ENCODE measurements at places on chromosomes 5 and 9.

DNA sequence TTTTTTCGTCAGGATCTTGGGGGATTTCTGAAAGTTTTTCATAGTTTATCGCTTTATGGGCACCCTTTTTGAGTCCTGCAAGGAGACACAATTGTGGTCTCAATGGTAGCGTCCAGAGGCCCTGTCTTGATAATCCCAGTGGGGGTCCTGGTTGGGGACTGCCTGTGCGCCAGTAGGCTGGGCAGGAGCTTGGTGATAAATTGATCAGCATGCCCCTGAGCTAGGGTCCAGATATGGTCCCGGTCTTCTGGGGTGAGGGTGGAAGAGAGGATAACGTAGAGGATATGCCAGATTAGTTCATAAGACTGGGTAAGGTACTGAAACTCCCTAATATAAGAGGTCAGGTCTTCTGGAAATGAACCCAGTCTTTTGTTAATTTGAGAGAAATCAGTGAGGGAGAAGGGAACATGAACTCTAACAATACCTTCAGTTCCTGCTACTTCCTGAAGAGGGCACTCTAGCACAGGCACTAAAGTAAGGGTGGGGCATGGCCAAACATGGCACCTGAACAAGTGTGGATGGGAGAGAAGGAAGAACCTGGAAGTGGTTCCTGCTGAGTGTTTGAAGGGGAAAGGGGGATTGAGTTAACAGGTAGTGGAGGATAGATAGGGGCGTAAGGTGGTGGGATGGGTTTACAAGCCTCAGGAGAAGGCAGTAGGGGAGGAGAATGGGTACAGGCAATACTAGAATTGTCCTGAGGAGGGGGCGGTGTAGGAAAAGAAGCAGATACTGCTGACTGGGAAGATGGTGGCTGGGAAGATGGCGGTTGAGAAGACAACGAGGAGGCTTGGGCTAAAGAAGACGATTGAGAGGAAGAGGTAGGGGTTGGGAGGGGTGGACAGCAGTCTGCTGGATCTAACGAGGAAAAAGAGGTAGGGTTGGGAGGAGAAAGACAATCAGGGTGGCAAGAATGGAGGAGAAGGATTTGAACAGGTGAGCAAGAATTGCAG is 33.8 kb upstream of the ANXA2R start:
- DNase-seq: peak; percentile 19

- no peak for DNase-seq
Measured at GRCh38 chr9:7287065-7287464, 512.5 kb downstream of the DMAC1 start.

- no peak for DNase-seq
Measured at GRCh38 chr5:61569353-61569752, 237.3 kb downstream of the ZSWIM6 start.

GRCh38 chr5:124789104-124789605 is 42.7 kb upstream of the ZNF608 start:
- DNase-seq: no peak

GRCh38 chr5:145062280-145063062 is 772.7 kb downstream of the PRELID2 start:
- no peak for DNase-seq

DNA sequence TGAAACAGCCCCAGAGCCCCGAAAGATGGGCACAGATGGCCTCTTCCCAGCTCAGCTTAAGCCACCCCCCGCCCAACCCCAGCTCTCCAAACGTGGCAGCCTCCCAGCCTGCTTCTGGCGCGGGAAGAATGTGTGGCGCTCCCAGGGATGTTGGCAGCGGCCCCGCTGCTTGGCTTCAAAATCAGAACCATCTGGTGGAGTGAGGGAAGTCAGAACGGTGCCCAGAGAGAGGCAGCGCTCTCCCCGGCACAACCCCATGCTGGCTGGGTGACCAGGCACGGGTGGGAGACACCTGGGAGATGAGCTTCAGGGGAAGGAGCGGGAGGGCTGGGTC is 72.7 kb upstream of the ORM1 start:
- no peak for DNase-seq

DNA sequence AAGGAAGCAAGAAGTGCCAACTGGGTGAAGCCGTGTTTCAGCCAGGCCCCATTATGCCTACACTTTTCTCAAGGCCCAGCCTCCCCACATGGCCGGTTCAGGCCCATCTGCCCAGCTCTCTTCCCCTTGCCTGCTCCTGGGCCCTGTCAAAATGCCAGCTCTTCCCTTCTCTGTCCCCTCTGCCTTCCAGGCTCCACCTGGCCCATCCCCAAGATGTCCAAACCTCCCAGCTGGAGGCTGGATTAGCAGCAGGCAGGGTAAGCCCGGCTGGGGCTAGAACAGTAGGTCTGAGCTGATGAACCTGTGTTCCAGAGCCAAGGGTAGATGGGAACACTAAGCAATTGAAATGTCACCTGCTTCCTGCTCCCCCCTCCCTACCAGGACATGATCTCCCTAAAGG is 64.1 kb upstream of the HSPA9 start:
- no peak for DNase-seq

DNA sequence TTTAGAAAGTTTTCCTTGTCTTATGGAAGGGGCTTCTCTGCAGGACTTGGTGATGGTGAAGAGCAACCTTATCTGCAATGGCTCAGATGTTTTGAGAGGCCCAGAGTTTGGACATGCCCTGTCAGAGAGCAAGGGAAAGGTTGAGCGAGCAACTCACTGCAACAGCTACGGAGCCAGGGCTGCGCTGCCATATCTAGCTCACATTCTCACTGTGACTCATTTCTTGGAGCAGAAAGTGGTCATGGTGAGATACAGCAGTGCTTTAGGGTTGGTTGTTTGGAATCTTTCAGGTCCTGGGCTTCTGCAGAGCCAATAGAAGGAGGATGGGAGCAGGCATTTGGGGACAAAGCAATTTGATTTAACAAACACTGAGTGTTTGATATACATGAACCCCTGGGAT is 12.3 kb downstream of the GLRA1 start:
- DNase-seq: no peak

DNA sequence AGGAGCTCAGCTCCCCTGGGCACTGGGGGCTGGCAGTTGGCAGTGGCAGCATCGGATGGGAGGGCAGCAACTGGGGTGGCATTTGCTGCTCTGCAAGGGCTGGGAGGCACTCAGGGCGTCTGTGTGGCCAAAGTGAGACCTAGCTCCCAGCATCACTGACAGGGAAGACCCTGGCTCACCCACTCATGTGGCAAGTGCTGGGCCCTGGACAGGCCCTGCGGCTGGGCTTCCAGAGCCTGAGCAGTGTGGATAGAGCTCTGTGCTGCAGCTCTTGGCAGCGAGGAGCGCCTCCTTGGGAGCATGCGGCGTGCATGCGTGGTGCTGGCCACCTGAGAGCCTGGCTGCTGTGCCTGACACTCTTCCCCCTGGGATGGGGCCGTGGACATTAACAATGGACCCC is 10.2 kb downstream of the CEP72 start:
- no peak for DNase-seq

DNA sequence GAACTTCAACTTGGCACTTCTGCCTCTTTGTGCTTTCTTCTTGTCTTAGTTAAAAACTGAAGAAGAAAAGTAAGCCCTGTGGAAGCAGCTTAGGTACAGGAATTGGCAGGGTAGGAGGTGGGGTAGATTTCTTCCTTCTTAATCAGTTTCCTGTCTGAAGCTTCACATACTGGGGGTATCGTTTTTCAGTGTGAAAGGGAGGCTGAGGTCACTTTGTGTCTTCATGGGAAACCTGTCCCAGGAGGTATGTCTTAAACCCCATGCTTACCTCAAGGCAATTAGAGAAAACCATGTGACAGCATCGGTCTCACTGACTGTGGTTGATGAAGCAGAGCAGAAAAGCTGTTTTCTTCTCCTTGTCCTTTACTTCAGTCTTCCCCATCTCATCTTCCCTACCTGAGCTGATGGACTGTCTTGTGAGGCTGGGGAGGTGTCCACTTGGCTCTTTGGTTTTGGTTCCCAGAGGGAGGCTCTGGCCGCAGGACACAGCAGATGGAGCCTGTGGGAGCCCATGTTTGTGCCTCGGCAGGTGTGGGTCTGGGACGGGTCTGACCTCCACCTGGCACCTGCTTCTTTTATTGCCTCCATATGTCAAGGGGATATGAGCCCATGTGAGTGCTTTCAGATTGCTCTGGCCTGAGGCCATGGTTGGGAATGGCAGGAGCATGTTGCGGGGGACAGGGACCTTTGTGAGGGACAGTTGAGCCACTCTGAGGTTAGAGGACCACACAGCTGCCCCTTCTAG is 47.0 kb downstream of the SH3GL2 start:
- DNase-seq: no peak

- no peak for DNase-seq
Measured at GRCh38 chr5:149485655-149486615, 65.3 kb downstream of the CSNK1A1 start.

- DNase-seq: no peak
Measured at GRCh38 chr9:107213561-107214028, 69.5 kb upstream of the RAD23B start.

DNA sequence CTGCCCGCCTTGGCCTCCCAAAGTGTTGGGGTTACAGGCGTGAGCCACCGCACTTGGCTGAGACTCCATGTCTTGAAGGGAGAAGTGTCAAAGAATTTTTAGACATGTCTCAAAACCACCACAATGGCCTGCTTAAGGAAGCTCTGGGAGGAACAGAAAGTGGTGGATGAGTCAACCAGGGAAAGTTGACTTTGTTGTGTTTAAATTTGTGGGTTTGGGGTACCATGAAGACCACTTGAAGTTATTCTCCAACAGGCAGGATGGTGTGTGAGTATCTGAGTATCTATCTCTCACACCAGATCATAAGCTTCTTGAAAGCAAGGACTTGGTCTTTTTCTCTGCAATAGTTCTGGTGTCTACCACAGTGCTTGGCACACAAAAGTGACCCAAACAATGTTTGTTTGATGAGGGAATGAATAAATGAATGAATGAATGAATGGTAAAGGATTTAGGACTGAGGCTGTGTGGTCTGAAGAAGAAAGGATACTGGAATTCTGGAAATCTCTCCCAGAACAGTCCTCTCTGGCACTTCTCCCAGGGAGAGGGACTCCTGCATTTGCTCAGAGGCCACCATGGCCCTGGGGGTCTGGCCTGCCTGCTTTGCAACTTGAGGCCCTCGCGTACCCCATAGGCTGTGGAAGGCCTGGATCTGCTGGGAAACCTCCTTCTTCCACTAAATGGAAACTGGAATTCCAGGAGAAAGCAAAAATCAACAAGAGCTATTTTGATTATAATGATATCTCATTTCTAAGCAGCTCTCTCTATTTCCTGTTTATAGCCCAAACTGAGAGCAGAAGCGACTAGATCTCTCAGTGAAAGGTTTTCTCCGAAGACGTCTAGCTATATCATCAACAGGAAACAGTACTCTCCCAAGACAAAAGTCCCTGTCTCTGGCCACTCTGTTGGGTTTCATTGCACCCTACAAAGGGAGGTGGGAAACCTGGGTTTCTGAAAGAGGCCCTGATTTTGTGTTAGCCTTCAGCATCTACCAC is 187.9 kb downstream of the PALM2AKAP2 start:
- no peak for DNase-seq

GRCh38 chr5:61637566-61637965 is 305.5 kb downstream of the ZSWIM6 start:
- no peak for DNase-seq

DNA sequence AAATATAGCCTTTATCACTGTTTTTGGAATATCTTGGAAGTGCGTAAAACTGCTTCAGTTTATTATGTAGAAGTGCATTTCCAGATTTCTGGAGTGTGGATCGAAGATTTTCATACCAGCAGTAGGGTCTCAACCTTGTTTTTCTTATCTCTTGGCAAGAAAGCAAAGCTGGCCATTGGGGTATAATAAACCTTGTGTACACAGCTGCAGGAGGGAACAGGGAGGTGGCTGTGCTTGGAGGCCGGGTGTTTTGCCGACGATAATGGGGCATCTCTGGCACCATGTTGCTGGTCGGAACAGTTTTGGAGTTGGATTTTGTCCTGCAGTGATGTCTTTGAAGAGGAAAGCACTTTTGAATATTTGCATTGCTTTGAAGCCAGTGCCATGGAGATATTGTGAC is 308.8 kb upstream of the DMRT1 start:
- DNase-seq: no peak

DNA sequence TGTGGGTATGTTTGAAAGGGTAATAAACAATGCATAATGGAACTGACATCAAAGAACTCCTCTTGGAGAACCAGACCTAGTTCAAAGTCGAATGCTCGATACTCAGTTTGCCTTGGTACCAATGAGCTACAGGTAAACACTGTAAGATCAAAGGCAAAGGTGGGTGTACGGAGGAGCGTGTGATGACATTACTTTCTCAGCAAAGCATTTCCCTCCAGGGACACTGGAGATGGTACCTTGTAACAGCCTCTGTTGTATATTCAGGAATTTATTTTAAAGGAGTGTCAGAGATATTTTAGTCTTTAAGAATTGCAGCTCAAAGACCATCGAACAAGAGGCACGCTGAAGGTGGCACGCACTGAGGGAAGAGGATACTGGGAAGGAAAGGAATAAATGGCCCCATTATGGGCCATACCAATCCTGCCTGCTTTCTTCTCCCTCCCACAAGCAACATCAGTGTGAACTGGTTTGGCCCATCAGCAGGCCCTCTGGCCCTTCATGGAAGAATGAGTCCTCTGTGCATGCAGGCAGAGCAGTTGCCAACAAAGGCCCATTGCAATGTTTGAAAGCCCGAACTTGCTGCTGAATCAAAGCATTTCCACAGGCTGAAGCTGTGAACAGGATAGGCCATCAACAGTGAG is 410.2 kb downstream of the ACTL7B start:
- no peak for DNase-seq

DNA sequence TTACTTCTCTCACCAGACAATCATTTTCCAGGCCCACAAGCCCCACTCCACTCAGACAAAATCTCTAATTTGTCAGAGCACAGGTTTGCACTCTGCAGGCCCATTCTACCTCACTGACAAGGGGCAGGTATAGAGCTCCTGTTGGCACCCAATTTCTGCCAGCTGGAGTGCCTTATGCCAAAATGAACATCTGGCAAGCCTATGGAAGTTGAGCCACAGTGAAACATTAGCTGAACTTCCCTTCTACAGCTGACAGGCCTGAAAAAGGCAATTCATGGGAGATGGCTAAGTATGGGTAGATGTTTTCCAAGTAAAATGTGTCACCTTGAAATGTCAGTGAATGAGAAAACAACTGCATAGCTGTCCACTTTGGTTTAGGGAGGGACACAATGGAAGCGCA is 87.0 kb downstream of the SPOCK1 start:
- DNase-seq: no peak

- DNase-seq: no peak
Measured at GRCh38 chr5:40137223-40137622, 542.5 kb upstream of the PTGER4 start.

- no peak for DNase-seq
Measured at GRCh38 chr5:171745602-171746001, 40.0 kb upstream of the SMIM23 start.

- no peak for DNase-seq
Measured at GRCh38 chr5:169458221-169458620, 125.4 kb upstream of the SPDL1 start.

- no peak for DNase-seq
Measured at GRCh38 chr5:571791-572190, 40.3 kb upstream of the CEP72 start.

- no peak for DNase-seq
Measured at GRCh38 chr9:127091526-127091925, 30.9 kb downstream of the ANGPTL2 start.

DNA sequence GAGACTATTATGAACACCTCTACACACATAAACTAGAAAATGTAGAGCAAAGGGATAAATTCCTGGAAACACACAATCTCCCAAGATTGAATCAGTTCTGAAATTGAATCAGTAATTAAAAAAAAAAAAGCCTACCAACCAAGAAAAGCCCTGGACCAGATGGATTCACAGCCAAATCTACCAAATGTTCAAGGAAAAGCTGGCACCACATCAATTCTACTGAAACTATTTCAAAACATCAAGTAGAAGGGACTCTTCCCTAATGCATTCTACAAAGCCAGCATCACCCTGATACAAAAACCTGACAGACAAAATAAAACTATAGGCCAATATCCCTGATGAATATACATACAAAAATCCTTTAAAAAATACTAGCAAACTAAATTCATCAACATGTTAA is 25.4 kb upstream of the GRXCR2 start:
- no peak for DNase-seq
